ENCODE measurements at places on chromosomes 2 and 18.

DNA sequence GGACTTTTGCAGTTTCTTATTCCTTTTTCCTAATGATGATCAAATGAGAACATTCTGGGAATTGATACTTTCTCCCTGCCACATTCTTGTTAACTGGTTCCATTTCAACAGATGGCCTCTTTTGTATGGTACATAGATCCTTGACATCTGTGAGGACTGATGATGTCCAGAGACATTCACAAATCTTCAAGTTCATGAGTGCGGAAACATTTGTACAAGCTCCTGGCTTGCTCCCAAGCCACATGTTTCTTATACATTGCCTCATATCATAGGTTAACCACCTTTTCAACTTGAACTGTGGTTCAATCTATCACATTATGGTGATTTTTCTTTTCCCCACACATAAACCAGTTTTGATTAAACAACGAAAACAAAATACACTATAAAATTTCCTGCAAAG is 267.3 kb downstream of the CLIP4 start:
- DNase-seq: no peak

GRCh38 chr18:31229829-31230228 is 67.2 kb upstream of the DSC1 start:
- no peak for DNase-seq

DNA sequence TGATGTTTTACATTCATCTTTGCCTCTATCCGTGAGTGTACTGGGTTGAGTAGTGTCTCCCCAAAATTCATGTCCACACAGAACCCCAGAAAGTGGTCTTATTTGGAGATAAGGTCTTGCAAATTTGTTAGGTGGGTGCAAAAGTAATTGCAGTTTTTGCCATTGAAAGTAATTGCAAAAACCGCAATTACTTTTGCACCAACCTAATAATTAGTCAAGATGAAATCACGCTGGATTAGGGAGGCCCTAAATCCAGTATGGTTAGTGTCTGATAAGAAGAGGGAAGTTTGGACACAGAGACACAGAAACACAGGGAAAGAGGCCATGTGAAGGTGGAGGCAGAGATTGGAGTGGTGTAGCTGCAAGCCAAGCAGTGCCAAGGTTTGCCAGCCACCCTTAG is 57.8 kb upstream of the SPRED2 start:
- DNase-seq: no peak

DNA sequence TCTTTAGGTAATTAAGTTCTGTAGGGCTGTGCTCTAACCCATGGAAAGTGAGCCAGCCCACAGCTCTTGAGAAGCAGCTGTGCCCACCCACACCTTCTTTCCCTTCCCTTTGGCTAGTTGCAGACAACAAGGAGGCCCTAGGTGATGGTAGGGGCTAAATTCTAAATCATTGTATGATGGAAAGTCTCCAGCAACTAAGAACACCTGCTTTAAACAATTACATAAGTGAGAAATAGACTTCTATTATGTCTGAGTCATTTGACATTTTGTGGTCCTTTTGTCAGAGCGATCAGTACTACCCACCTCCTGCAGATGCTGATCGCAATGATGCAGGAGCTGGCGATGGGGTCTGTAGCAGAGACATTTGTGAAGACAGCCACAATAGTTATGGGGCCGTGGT is 79.6 kb downstream of the TEX51 start:
- no peak for DNase-seq

DNA sequence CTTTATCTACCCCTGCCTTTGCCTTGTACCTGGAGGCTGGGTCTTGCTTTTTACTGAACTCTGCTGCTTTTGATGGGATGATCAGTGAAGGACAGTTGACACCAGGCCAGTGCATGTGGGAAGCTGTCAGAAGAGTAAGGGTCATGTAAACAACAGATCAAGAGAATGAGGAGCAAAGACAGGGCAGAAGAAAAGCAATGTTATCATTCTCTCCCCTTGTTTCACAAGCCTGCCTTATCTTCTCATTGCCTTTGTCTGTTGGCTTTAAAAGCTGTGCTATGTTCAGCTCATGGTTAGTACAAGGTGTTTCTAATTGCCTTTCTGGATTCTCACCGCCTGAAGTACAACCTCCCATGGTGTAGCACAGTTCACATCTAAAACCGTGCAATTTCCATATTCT is 27.6 kb downstream of the LYPD1 start:
- DNase-seq: no peak

GRCh38 chr2:30382995-30383394 is 64.1 kb upstream of the LCLAT1 start:
- DNase-seq: no peak

- DNase-seq: no peak
Observed at GRCh38 chr2:153622285-153622684, 143.7 kb upstream of the RPRM start.

DNA sequence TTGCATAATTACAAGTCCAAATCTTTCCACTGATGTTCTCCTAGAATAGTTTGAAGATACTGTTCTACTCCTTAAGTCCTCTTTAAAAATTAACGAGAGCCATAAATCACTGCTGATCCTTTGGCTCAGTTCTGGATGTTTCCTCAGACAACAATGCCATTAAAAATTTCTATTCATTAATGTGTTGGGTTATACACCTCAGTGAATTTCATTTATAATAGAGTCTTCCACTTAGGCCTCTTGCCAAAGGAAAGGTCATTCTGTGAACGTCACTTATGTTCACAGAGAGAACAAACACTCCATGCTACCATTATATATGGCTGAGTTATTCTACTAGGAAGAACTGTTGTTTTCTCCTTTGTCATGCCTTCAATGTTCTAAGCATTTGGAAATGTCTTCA is 1472.3 kb upstream of the CELF4 start:
- DNase-seq: no peak

GRCh38 chr2:25494616-25495015 is 152.9 kb upstream of the DNMT3A start:
- no peak for DNase-seq

- no peak for DNase-seq
Observed at GRCh38 chr2:236694146-236694888, 124.7 kb downstream of the ACKR3 start.

Data from left cardiac atrium (tissue), 4 donors.